ENCODE measurements at places on chromosomes 5 and 9. TPM values are rescaled to one million over a fixed set of nuclear protein-coding genes. Genes with fewer than 3 reads are reported as not detected.

The ZNF366 gene
- total RNA-seq: not detected

The CXCL14 gene
- not detected for total RNA-seq

The BTNL9 gene
- 173 TPM for total RNA-seq

The DCTN3 gene
- 48.2 TPM for total RNA-seq

The CLPTM1L gene
- 104 TPM for total RNA-seq

The NR2F1-AS1 gene
- total RNA-seq: not detected

The IFNK gene
- not detected for total RNA-seq

The LRRTM2 gene
- not detected for total RNA-seq

The TMEM174 gene
- not detected for total RNA-seq

The ZNF658 gene
- 8.1 TPM for total RNA-seq

The ABO gene
- total RNA-seq: not detected

The BNC2 gene
- total RNA-seq: not detected
